ENCODE measurements at places on chromosomes 2 and 18.
A peak's percentile ranks its signal among the peaks of the same experiment; 100 is the strongest.

DNA sequence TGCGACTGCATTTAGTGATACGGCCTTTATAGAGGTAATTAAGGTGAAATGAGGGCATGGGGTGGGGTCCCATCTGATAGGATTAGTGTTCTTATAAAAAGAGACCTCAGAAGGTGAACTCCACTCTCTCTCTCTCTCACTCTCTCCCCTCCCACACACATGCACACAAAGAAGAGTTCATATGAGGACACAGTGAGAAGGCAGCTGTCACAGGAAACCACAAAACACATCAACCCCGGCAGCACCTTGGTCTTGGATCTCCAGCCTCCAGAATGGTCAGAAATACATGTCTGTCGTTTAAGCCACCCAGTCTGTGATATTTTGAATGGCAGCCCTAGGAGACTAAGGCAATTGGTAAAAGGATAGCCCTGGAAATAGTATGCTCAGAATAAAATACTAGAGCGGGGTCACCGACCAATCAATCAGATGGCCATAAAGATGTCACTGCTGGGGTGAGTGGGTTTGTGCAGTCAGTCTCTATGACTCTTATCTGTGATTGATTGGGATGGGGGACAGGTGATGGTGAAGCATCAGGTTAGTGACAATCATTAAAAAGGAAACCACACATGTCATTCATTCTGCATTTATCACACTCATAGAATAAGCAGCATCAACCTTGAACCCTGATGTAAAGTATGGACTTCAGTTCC, 118.9 kb upstream of the POU3F3 start:
- no peak for DNase-seq

DNA sequence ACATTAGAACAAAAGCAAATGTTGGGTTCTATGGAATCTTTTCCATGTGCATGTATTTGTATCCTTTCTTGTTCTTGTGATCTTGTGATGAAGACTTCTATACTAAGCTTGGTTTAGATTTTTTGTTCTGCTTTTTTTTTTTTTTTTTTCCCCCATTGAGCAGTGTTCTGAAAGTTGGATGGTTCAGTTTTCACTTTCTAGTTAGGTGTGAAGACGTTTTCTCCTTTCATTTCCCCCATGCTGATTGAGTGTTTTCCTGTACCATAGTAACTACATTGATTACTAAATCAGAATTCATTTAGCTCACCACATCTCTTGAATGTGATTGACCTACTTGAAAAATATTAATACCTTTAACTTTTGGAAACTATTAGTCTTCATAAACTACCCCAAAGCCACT, 34.1 kb downstream of the NOP58 start:
- no peak for DNase-seq

- DNase-seq = no peak
Measured at GRCh38 chr2:161843936-161844335, 219.7 kb downstream of the SLC4A10 start.

DNA sequence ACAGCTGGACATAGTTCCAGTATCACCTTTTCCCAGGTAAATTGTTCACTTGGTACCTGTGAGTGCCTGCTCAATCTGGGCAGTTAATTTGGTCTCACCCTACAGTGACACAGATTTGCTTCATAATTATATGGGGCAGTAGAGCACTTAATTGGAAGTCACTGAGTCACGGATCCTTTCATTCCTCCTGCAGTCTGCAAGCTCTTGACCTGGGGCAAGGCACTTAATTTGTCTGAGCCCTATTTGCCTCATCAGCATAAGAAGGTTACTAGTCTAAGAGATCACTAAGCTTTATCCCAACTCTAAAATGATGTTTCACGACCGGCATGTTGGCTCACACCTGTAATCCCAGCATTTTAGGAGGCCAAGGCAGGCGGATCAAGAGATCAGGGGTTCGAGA, 8.9 kb downstream of the FBXO36 start:
- no peak for DNase-seq

DNA sequence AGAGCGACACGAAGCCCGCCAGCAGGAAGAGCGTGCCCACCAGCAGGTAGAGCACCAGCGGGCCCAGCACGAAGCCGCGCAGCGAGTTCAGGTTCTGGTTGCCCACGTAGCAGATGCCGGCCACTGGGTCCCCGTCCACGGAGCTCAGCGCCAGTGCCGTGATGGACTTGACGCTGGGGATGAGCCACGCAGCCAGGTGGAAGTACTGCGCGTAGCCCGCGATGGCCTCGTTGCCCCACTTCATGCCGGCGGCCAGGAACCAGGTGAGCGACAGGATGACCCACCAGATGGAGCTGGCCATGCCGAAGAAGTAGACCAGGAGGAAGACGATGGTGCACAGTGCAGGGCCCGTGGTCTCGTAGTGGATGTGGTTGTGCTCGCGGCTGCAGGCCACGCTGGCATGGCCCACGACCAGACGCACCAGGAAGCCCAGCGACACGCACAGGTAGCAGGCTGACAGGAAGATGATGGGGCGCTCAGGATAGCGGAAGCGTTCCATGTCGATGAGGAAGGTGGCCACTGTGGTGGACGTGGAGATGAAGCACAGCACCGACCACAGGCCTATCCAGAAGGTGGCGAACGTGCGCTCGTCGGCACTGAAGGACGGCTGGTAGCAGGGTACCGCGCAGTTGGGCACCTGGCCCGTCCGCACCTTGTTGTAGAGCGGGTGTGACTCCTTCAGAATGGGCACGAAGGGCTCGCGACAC, 2.1 kb downstream of the FZD5 start:
- DNase-seq = no peak

- peak; percentile 24 for DNase-seq
Measured at GRCh38 chr2:43135583-43135982, 90.8 kb downstream of the ZFP36L2 start.

DNA sequence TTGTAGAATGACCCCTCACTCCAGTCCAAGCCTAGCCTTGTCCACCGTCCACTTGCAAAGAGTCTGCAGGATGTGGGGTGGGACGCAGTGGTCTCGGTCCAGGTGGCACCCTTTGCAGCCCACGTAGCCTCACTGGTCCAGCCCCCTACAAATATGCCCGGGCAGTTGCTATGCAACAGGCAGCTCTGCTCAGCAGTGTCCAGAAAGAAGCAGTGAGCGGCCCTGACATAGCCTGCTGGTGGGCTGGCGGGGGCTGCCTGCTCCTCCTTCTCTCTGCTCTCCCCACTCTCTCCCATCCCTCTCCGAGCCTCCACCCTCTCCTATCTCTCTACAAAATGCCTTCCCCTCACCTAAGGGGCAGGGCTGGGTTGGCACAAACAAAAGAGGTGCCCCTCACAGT, 233.4 kb downstream of the CELF4 start:
- DNase-seq = no peak

DNA sequence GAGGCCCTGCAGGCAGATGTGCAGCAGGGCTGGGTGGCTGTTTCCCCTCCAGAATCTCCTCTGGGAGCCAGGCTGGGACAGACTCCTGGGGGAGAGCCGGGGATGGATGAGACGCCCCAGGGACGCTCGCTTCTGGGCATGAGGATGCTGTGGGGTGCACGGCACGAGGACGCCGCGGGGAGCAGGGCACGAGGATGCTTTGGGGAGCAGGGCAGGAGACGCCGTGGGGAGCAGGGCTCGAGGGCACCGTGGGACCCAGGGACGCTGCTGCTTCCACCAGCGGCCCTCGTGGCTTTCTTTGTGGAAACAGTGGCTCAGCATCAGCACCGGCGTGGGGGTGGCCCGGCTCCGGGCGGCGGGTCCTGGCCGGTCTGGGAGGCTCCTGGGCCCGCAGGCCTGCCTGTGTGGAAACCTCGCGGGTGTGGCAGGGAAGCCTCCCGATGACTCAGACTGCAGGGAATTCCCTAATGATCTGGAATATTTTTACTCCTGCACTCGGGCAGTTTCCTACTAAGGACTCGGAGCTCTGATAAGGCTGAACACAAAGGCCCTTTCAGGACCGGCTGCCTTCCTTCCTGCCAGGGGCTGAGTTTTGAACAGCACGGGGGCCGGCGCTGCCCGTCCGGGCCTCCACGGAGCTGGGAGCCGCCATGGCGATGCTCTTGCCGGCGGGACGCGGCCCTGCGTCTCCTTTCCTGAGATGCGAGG, 62.6 kb downstream of the NFATC1 start:
- no peak for DNase-seq

GRCh38 chr2:200013906-200014305, 58.5 kb downstream of the MAIP1 start:
- DNase-seq = no peak

DNA sequence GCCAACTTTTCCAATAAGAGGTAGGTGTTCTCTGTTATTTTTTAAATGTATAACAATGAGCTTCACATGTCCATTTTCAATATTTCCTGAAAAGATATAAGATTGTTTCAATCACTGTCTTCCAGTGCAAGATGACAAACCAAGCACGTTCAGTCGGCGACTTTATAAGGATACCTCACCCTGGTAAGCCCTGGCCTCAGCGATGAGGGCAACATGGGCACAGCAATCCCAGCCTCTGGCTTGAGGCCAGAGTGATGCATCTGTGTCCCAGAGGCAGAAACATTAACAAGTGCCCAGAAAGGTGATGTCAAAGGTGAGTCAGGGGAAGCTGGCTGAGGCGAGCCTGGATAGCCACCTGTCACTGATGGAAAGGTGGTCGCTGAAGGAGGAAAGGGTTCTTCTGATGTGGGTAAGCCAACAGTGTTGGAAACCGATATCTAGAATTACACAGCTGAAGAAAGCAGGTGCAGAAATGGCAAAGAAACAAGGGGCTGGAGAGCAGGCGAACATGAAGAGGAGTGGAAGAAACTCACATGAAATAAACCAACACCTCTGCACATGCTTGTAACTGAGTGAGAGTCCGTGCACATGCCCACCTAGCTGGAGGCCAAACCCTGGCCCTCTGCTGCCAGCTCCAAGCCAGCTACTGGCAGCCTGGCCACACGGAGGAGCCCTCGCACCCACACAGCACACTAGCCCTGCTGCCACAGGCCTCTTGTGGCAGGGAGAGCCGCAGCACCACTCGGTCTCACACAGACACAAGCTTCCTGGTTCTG, 65.5 kb downstream of the FBXO15 start:
- no peak for DNase-seq

GRCh38 chr2:1168846-1169245, 218.2 kb downstream of the SNTG2 start:
- no peak for DNase-seq

GRCh38 chr2:165793779-165794535, at the start of gene GALNT3:
Gene GALNT3, minus strand, starts transcription at chr2:165794247. Its CDS starts 23,547 bp downstream, at chr2:165770700.
- DNase-seq = peak; percentile 93

DNA sequence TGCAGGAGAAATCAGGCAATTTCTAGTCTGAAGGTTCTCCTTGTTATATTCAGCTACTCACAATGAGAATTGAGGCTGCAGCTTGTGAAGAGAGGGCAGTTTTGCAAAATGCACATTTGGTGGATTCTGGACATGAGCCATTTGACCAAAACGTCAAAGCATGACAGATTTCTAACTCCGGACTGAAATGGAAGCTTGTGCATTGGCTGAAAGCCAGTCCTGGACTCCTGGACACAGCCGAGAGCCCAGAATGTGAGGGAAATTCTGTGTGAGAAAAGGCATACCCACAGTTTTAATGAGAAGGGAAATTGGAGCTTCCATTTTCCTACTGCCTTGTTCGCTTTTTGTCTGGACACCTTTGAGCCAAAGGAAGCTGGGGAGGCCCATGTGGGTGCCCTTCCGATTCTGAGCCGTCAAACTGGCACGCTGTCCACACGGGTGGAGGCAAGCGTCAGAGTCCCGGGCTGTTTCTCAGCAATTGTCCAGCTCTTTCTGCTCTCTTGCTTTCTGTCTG, 23.7 kb upstream of the ROCK2 start:
- no peak for DNase-seq

DNA sequence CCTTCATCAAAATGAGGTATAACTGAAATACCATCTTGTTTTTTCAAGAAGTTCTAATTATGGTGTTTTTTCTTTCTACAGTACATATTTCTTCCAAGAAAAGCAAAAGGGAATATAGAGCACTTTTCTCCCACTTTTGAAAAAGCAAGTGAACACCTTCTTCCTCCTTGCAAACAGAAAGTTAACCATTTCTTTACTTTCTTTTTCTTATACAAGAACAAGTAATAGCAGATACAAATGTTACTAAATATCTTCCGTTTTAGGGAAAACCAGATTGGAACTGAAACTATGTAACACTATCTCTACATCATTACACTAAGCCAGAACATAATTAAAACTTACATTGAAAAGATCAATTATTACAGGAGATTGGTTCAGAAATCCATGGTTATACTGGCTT, 44.0 kb downstream of the COBLL1 start:
- no peak for DNase-seq

- DNase-seq = no peak
Measured at GRCh38 chr2:31987454-31988220, 23.2 kb downstream of the MEMO1 start.

DNA sequence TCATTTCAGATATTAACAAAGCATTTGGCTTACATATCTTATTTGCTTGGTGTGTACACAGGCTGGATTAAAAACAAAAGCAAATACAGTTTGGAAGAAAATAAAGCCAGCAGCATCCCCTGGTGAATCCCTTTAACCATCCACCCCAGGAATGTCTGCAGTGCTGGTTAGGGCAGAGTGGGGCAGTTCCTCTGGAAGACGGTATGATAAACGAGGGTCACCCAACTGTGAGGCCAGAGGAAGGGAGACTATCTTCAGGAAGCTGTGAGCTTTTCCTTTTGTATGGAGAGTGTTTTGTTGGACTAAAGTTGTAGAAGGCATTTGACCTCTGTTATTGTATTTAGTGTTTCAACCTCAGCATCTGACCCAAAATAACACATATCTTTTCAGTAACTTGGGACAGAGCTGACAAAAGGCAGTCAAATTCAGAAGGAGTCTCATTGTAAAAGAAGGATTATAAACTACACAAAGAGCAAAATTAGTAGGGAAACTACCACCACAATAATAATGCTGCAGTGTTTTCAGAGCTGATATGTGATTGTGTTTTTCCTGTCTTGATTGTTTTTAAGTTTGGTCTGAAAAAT, 159.1 kb downstream of the FMNL2 start:
- no peak for DNase-seq

GRCh38 chr2:101344137-101344536, 35.6 kb upstream of the RNF149 start:
- DNase-seq = no peak

DNA sequence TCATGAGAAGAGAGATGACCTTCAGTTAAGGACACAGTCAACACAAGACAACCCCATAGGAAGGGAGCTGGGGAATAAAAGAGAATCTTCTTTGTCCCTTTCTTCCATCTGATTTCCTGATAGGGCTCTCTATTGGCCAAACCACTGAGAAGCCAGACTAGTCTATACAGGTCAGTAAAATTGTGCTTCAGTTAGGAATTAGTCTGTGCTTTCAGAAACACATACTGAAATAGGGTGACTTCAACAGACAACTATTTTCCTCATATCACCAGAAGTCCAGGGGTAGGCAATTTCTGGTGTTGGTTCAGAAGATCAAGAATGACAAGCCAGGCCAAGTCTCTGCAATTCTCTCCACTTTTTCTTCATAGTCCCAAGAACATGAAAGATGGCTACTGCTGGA, 151.7 kb upstream of the SP5 start:
- DNase-seq = no peak

Measured in RWPE2 (cell line).